ENCODE measurements at places on chromosomes 2 and 18.

DNA sequence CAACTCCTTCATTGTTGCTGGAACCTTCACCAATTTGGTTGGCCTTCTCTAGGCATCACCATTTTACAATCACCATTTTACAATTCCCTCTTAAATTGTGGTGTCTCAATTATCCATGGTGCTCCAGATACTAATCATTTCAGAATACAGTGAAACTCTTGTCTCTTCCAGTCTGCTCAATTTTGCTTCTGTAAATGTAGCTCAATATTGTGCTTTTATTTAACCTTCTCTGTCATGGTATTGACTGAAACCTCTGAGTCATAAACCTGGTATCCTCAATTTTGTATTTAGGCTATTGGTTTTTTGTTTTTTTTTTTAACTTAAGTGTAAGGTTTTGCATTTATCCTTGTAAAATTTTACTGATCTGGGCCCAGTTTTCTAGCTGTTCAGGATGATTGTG lies 16.1 kb downstream of the STRADB start:
- no peak for DNase-seq

GRCh38 chr2:205913668-205914067 lies 172.3 kb downstream of the INO80D start:
- no peak for DNase-seq

GRCh38 chr2:176813621-176814049 lies 399.0 kb upstream of the HNRNPA3 start:
- DNase-seq: no peak

GRCh38 chr18:63292831-63293683 lies 26.5 kb downstream of the BCL2 start:
- DNase-seq: no peak

DNA sequence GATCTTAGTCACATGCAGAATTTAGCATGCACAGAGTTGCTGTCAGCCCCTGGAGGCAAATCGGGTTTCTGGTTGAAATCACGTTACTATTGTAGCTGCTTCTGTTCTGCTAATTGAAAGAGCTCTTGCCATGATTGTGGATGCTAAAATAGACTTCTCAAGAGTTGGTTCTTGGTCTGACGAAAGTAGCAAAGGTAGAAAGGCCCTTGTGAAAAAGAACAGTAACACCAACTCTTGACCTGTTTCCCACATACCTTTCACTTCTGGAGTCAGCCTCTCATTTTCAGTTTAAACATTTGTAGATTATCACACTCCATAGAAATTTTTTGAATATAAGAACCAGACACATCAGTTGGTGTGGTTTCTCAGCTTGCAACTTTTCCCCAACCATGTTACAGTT lies 110.0 kb upstream of the EPB41L3 start:
- DNase-seq: no peak

DNA sequence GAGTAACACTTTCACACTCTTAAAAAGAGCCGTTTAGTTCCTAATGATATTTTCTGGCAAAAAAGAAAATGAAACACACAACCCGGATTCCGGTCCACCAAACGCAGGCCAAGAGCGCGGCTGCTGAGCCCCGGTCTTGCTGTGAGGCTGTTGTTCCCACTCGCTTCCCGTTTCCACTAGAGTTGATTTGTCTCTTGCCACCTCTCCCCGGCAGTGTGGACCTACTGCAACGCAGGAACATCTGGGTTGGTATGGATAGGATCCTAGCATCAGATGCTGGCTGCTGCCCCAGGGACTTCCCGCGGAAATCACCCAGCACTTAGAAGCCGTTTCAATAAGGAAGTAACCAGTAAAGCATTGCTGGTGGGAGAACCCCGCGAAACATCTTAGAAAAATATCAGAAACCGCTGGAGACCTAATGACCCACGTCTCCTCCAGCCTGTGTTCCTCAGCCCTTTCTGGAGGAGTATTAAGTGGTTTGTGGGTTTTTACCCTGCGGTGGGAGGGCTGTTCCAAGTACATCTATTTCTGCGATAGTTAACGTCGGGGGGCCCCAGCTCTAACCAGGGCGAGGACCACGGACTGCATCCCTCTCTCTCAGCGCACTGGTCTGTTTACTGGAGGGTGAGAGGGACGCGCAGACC lies 939 bp downstream of the DOCK10 start:
- peak; percentile 63 for DNase-seq

DNA sequence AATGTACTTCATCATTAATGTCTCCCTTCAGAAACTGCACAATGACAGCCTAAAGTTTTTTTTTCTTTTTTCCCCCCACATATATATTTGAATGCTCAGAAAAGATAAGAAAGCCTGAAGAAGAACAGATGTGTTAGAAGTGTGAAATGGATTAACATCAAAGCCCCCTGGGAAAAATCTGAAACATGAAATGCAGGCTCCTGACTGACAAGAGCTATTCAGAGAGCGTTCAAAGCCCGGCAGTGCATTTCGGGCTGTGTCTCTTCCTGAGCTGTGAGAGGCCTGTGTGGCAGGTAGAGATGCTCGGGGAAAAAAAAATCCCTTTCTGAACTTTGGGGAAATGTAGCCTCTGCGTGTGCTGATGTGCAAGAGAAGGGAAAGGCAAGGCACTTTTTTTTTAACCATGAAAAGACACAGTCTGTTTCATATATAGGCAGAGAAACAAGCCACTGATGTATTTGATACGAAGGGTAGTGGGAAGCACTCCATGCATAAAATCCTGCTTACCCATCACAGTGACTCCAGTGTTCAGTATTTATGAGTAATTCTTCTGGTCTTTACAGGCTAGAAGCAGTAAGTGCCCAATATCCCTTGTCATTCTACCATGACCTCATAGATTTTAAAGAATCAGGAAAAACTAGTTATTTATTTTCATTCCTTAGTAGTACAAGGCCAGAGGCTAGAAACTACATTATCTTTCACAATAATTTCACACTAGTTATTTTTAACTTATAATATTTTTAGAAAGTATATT lies 1574.2 kb upstream of the PIK3C3 start:
- no peak for DNase-seq

DNA sequence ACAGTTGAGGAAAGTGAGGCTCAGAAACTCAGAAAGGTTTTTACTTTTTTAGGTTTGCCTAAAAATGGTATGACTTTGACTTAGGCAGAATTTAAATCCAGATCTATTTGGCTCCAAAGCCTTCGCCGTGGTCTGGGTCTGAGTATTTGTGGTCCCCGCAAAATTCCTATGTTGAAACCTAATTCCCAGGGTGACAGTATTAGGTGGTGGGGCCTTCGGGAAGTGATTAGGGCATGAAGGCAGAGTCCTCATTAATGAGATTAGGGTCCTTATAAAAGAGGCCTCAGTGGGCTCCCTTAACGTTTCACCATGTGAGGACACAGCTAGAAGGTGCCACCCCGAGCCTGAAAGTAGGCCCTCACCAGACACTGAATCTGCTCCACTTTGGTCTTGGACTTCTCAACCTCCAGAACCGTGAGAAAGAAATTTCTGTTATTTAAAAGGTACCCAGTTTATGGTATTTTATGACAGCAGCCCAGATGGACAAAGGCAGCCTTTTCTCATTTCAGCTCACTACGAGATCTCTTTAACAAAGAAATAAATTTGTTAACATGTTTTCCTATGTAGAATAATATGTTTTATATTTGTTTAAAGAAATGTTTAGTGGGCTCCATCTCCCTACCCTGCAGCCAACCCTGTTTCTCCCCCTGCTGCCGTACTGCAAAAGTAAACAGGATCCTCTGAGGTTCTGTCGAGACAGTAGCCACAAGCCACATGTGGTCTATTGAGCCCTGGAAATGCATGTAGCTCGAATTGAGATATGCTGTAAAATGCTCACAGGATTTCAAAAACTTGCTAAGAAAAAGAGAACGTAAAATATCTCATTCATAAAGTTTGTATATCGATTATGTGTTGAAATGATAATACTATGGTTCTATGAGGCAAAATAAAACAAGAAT lies 80.6 kb downstream of the MOGAT1 start:
- no peak for DNase-seq

DNA sequence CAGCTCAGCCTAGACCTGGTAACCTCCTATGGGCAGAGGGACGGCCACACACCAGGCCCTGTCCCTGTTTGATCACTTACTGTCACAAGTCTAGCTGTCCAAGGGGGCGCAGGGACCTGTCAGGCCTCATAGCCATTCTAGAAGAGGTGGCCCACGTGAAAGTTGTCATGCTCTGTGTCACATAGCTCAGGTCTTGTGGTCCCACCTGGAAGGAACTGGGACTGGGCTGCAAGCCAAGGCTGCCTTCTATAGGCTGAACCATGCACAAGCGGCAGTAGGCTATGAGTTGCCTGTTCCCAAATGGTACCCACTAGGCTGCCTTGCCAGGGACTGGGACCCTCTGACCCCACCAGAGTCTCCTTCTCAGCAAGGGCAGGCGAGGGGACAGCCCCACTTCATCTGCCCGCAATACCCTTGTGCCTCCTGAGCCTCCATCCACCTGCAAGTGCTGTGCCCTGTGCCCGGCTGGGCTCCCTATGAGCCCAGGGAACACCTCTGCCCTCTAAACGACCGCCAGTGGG lies 177.5 kb downstream of the ANAPC1 start:
- no peak for DNase-seq

GRCh38 chr2:144267239-144267638 lies 252.7 kb downstream of the ZEB2 start:
- DNase-seq: no peak

DNA sequence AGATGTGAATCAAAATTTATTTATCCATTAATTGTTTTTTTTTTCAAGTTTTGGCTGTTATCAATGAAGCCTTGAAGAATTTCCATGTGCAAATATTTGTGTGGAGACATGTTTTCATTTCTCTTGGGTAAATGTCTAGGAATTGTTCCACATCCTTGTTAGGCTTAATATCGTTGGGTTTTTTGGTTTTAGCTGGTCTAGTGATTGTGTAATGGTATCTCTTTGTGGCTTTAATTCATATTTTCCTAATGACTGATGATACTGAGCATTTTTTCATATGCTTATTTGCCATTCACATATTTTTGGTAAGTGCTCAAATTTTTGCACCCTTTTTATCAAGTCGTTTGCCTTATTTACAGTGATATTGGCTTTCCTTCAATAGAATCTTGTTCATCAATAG lies 250.3 kb upstream of the EPHA4 start:
- no peak for DNase-seq

DNA sequence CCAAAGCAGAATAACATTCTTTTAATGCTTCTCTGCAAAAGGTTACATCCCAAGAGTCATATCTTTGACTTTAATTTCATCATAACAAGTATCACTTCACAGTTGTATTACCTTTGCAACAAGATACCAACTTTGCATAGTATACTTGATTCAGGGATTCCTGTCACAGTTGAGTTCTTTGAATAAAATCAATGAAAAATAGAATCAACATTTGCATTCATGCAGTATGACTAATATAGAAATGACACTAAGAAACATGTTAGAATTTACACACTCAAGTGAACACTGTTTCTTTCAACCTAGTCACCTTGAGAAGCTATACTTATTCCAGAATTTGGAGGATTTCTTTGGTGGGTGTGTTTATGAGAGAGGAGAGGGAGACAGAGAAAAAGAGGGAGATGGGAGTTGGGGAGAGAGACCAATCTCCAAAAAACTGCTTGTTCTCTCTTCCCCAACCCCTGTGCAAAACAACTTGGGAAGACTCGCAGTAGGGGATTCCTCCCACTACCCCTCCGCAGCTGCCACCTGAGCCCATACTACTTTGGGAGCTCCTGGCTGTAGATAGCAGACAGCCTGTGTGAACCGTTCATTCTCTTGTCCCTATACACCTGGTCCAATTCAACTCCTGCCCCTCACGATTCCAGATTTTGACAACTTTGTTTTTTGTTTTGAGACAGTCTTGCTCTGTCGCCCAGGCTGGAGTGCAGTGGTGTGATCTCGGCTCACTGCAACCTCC lies 57.7 kb downstream of the PELI1 start:
- no peak for DNase-seq

DNA sequence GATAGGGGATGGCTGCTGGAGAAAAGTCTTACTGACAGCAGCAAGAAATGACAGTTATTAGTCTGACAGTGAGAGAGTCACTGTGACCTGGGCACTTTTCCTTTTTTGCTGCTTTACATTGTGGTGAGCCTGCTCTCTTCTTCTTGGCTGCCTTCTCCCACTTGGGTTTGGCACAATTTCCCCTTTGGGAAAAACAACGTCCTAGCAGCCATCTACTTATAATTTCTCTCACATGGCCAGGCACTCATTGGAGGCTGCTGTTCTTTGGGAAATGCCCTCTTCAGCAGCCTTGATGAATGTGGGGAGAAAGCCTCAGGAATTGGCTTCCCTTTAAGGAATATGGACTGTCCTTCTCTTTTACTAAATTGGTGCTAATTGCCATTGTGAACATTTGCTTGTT lies 60.4 kb upstream of the SLC1A4 start:
- no peak for DNase-seq

GRCh38 chr2:8566774-8567468 lies 114.9 kb upstream of the ID2 start:
- DNase-seq: no peak

DNA sequence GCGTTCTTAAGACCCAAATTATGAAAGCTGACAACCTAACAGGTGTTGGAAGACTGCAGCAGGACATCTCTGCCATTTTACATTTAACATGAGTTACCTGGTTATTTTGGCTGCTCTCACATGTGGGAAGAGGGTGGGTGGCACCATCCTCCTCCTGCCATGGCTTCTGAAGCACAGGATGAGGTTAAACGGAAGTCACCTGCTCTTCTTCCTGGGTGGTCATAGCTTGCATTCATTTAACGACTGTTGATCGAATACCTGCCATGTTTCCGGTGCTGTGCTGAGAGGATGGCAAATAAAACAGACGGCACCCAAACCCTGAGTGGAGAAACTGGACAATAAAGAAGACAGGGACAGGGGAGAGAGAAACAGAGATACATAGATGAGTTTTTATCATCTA lies 118.0 kb downstream of the RHBDD1 start:
- no peak for DNase-seq

DNA sequence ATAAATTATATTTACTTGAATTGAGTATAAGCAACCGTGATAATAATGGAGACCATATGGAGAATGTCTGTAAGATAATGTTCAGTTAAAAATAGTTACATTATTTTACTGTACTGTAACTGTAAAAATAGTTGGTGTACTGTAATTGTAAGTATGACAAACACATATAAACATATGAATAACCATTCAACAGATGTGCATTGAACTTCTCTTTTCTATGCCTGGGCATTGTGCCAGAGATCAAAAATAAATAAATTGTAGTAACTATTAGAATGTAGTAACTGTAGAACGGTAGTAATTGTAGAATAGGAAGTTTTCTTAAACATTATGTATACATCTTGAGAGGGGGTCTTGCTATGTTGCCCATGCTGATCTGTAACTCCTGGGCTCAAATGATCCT lies 287.4 kb upstream of the EPAS1 start:
- no peak for DNase-seq

DNA sequence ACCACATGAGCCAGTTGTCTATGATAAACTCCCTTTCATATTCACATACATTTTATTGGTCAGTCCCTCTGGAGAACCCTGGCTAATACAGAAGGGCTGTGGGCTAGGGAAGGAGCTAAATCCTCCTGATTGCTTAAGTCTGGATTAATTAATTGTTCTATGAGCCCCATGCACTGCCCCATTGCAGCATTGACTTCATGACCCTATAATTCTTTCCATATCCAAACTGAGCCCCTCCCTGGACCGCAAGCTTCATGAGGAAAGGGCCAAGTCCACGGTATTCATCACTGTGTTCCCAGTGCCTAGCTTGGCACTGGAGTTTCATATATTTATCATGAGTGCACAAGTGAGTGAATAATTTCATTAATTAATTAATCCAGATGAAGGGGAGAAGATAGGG lies 124.0 kb downstream of the MBD2 start:
- DNase-seq: no peak

- DNase-seq: no peak
Measured at GRCh38 chr2:129778584-129778877, 200.9 kb upstream of the RAB6C start.

GRCh38 chr18:741931-742512 lies 29.6 kb upstream of the ENOSF1 start:
- DNase-seq: no peak
